ENCODE measurements at places on chromosomes 5 and 9.
A peak's percentile ranks its signal among the peaks of the same experiment; 100 is the strongest.

GRCh38 chr9:95075700-95076099, 241.8 kb downstream of the FANCC start:
- DNase-seq, result no peak

DNA sequence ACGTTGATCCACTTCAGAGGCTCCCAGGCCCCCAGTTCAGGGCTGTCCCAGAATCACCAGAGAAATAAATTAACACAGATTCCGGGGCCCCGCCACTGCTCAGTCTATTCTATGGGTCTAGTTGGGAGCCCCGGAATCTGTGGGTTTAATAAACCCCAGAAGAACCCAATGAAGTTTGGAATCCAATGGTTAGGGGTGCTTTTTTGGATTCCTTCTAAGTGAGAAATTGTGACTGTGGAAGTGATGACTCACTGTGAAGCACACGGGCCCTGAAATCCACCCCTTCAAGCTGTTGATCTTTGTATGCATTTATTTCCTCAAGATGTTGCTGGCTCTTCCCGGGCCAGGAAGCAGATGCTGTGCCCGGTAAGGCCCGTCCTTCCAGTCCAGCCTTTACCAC, 57.3 kb upstream of the SLC28A3 start:
- no peak for DNase-seq

GRCh38 chr5:39158127-39158593, 61.2 kb downstream of the FYB1 start:
- DNase-seq, result no peak

DNA sequence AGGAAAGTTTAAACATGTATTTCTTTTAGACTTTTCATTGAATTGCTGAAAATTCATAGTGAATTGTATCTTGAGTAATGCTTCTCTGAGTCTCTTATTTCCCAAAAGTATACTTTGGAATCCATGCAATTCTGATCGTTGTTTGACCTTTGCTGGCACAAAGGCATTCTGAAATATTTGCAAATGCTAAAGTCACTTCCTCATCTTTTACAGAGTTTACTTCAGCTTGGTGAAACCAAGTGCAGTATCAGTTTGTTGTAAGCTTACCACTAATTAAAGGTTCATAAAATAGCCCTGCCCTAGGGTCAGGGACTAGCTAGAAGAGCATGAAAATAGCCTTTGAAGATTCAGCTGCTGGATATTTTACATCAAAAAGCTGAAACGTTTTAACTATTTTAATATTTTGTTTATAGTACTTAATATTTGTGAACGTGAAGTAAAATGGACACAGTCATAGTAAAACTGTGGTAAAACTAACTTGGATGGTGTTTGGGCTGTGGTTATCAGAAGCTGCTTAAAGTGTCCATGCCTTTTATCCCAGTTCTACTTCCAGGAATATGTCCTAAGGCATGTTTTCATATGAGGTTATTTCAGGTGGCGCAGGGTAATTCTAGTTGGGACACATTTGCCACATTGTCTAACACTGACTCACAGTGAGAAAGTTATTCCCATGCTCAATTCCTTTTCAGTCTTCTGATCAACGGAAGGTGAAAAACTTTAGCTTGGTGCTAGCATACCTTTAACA, 45.3 kb downstream of the SLC22A5 start:
- DNase-seq, result no peak

GRCh38 chr9:81787747-81788632, 98.6 kb upstream of the TLE1 start:
- no peak for DNase-seq

GRCh38 chr5:157390551-157391297, 69.3 kb upstream of the NIPAL4 start:
- peak; percentile 69 for DNase-seq

GRCh38 chr5:175478008-175478383, 364 bp upstream of the SFXN1 start:
- DNase-seq, result no peak

- no peak for DNase-seq
Measured at GRCh38 chr5:164296603-164297080, 791.2 kb downstream of the MAT2B start.

DNA sequence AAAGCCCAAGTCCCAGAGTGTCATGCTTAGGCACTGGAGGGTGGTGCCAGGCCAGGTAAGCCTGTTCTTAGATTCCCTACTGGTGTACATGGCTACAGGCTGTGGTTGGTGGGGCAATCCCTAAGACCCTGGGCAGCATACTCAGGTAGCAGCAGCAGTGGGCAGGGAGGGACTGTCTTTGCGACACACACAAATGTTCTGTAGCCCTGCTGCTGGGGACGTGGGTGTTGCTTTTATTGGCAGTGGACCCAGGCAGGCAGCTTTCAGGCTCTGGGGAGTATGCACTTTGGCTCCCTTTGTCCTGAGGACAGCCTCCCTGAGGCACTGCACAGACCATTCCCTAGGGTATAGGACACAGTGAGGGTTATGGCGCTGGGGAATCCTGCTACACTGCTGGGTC, 137.1 kb upstream of the ADAMTS19 start:
- no peak for DNase-seq

DNA sequence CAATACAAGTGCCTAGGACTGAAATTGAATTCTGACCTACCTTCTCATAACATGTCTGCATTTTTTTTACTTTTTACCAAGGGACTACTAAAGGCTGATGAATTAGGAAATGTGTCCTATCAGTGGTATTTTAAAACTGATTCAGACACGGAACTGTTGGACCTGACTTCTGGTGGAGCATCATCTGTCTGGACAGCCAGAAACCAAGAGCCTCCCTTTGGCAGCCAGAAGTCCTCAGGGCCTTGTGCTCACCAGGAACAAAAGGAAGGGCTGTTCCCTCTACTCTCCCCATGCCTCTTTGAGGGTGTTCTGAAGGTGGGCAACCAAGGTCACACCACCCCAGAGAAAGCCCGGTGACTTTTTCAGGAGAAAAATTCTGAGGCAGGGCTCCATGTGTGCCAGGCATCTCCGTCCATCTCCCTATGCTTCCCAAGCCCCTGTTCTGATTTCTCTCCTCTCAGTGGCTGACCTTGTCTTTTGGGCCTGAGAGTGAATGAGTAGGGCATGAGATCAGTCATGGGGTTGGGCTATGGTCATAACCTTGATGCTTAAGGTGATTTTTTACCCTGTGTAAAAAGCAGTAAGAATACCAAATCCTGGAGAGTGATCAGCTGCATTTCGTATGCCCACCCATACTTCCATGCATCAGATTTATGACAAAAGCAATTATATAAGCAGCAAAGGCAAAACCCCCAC, 143.7 kb downstream of the SCAMP1 start:
- DNase-seq, result no peak

- no peak for DNase-seq
Measured at GRCh38 chr9:36922548-36922947, 111.5 kb downstream of the PAX5 start.

GRCh38 chr9:92968081-92968480, 20.8 kb downstream of the FGD3 start:
- peak; percentile 46 for DNase-seq

- DNase-seq, result peak; percentile 12
Measured at GRCh38 chr9:25677301-25678146, 720 bp downstream of the TUSC1 start.

GRCh38 chr5:79020861-79021561, 35.9 kb upstream of the ARSB start:
- peak; percentile 51 for DNase-seq

GRCh38 chr5:78810098-78810920, 161.7 kb upstream of the LHFPL2 start:
- no peak for DNase-seq

GRCh38 chr5:72101828-72102227, 5.4 kb upstream of the MAP1B start:
- no peak for DNase-seq

DNA sequence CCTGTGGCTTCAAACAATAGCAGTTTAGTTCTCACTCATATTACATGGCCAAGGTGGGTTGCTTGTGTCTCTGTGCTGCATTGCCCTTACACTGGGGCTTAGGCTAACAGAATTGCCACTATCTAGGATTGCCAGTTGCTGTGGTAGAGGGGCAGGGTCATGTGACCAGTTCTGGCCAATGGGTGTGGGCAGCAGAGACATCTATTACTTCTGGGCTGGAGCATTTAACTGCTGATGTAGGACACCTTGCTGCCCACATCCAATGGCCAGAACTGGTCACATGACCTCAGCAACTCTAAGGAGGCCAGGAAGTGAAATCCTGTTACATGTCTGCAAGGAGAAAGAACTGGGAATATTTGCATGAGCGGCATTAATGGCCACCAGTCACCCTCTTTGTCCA, 199.3 kb downstream of the C9orf152 start:
- no peak for DNase-seq

DNA sequence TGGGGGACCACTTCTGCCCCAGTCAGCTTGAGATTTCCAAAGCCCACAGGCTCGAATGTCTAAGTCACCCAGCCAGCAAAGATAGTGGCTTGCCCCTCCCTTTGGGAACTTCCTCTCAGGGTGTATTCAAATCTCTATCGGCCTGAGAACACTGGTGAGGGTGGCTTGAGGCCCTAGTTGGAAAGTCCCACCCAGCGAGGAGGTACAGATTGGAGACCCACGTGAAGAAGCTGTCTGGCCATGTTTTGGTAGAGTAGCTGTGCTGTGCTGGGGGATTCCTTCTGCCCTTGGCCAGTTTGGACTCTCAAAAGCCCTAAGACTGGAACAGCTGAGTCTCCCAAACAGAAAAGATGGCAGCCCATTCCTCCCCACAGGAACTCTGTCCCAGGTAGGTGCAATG, 172.7 kb upstream of the RIOK2 start:
- no peak for DNase-seq

DNA sequence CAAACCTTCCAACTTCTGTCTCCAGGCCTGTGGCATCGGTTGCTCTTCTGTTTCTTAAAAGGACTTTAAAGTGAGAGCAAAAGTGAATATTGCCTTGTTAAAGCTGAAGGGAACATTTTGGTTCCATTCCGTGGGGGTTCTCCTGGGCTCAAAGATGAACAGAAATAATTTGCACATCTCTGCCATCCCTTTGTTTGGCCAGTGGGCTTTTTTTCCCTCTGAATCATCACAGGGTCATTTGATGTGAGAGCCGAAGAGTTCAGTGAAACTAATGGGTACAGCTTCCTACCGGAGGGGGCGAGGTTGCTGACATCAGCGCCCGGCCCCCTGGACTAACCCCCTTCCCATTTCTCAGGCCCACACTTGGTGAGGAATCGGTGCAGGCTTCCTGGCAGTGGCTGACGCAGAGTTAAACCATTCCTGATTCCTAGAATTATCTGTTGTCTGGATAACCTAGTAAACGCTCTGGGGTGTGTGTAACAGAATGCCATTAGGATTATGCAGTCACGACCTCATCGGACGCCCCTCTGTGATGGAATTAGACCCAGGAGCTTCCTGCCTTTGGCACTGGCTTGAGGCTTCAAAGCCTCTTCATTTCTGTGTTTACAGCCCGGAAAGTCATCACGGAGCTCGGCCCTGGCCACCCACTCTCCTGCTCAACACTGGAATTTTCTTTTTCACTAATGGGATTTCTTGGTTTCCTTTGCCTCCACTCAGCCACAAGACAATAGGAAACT, 61.6 kb upstream of the RPL26L1 start:
- no peak for DNase-seq

GRCh38 chr9:122261469-122261881, 3.2 kb downstream of the RBM18 start:
- DNase-seq, result no peak

GRCh38 chr9:2270565-2270964, 255.4 kb downstream of the SMARCA2 start:
- DNase-seq, result no peak

GRCh38 chr5:21834863-21835262, 1018.3 kb downstream of the CDH12 start:
- no peak for DNase-seq

All from stimulated activated naive CD8-positive, alpha-beta T cell treated with anti-CD3 and anti-CD28 coated beads, Interleukin-15, Interleukin-2, amounts not matched to agents 100 U/mL and 50 U/mL, for 24 hours (primary cell).